COLO829 (cell line): ENCODE measurements at places on chromosomes 3 and 15.

GRCh38 chr3:145719114-145719513, 441.9 kb downstream of the PLOD2 start:
- DNase-seq = no peak

DNA sequence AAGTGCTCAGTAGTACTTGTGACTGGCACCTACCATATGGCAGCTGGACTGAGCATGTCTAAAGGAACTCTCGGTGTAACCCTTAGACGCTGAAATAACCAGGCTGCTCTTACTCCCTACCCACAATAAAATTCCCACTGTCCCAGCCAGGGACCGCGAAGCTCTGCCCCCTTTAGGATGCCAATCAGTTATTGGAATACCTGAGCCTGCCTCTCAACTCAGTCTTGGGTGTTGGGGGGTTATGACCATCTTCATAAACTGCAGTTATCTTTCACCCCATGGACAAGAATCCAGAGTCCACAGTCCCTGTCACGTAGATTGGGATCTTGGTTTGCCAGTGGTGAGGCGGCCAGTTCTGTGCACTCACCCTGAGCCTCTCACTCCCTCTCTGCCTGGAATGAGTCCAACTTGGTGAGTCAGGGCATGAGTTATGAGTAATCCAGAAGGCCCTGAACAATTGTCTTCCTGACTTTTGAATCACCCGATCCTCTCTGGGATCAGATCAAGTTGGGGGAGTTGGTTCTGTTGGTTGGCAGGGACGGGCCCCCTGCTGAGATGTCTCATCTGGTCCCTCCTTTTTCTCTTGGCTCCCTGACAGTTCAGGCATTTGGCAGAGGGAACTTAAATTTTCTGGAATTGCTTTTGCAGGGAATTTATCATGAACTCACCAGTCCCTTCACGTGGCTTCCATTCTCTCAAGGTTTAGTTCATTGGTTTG, 120.1 kb upstream of the UBE2E1 start:
- DNase-seq = peak; percentile 74

DNA sequence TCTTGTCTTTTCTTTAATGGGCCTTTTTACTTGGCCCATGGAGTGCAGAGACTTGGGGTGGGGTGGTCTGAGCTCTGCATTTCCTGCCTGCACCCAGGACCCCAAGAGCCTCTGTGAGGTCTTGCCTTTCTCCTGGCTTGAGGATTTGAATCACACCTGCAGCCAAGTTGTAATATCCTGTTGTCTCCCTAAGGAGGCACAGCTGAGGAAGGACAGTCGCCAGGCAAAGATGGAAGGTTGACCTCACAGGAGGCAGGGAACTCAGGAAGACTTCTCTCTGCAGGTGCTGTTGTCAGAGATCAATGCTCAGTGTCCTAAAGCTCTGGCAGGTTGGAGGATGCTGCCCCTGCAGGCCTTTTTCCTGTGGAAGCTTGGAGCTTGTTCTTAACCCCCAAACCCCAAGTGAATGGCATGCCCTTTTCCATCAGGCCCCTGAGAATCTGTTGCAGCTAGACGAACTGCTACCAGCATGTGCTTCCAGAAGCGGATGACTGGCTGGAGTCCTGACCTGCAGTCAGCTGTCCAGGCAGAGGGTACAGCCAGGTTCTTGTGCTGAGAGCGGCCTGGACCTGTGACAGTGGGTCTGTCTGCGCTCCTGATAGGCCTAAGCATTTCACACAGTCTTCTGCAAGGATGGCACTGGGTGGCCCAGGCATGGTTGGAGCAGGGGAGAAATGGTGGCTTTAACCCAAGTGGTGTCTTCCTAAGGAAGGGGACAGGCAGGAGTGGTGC, 120.0 kb downstream of the EEFSEC start:
- DNase-seq = no peak

DNA sequence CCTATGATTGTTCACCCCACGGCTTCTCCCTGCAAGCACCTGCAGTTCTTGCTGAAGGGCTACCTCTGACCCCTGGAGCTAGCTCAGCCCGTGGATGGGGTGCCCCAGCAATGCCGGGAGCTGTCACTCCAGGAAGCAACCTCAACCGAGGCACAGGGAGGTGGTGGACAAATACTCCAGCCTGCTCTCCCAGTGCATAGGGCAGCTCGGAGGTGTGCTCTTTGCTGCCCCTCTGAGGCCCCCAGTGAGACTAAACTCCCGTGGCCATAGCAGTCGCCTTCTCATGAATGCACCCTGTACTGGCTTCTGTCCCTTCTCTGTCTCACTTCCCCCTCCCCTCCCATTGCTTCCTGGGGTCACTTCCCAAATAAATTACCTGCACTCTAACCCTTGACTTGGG, 48.5 kb downstream of the LINGO1 start:
- no peak for DNase-seq

DNA sequence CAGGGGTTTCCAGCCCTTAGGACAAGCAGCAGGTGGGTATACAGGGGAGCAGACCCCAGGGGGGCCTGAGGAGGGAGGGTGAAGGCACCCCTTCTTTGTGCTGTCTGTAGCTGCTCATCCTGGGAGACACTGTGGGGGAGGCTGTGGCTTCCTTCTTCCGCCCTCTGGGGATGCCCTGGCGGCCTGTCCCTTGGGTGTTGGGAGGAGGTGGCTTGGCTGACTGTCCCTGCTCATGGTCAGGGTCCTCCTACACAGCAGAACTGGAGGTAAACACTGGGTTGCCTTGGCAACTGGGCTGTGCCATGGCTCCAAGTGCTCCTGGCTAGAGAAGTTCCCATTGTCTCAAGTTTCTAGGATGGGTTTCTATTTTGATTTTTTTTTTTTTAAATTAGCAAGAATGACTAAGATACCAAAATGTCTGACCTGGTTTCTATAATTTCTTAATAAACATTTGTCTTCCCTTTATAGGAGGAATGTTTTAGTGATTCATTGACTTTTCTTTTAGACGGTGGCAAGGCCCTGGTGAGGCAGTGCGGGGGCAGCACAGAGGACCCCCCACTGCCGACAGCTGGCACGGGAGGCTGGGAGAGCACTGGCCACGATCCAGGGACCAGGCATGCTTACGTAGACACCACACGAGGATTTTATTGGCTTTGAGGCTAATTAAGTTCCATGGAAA, 12.4 kb downstream of the KLF13 start:
- peak; percentile 16 for DNase-seq

DNA sequence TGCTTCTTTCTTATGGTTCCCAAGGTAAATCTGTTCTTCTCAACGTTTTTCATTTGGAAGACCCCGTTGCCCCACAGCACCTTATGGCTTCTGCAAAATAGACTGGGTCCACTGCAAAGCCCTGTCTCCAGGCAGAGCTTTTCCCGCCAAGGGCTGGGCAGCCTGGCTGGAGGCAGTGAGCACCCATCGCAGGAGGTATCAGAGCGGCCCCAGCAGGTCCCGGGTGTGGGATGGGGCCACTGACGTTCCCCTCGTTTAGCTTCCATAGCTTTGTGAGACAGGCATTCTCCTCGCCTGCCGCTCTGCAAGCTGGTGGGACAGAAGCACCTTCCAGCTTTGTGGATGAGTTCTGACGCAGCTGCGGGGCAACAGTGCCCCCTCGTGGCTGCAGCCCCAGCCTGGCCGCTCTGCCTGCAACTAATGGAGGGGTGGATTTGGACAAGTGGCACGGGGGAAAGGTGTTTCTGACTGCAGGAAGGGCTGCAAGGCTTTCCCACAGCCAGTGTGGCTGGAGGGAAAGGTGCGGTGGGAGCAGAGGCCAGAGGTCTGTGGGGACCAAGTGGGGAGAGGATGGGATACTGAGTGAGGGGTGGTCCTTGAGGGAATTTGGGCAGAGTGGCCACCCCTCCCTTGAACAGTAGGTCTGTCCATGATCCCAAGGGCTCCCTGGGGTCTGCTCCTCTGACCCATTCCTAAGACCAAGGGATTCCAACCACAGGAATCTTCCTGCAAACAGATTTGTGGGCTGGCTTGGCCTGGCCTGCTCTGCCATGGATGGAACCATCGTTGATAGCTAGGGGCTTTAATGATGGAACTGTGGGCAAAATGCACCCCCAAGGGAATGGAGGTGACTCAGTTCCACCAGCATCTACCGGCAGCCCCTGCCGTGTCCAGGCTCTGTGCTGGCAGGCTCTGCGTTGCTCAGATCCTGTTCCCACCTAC, 99.4 kb downstream of the FBLN2 start:
- DNase-seq = peak; percentile 74

GRCh38 chr3:57100046-57100695, 39.7 kb downstream of the SPATA12 start:
- peak; percentile 76 for DNase-seq

DNA sequence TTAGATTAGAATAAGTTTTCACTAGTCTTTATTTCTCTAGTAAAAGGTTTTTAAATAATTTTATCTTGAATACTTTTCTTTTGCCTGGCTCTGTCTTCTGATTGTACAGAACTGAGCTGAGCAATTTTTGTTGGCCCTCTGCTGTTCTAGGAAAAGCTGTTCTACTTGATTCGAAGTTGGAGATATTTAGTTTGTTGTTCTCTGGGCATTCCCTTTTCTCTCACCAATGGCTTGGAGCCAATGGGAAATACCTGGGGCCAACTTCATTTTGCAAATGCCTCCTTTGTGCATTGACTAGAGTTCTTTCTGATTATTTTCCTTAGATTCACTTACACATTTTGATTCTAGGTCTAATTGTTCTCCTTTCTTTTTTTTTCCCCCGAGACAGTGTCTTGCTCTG, 16.5 kb downstream of the ABHD5 start:
- no peak for DNase-seq

GRCh38 chr15:74977599-74977998, 17.8 kb upstream of the SCAMP5 start:
- no peak for DNase-seq

- no peak for DNase-seq
These were observed 5.6 kb downstream of the VGLL3 start for GRCh38 chr3:86985181-86985826.

GRCh38 chr3:37882711-37883110, 21.0 kb downstream of the CTDSPL start:
- no peak for DNase-seq

DNA sequence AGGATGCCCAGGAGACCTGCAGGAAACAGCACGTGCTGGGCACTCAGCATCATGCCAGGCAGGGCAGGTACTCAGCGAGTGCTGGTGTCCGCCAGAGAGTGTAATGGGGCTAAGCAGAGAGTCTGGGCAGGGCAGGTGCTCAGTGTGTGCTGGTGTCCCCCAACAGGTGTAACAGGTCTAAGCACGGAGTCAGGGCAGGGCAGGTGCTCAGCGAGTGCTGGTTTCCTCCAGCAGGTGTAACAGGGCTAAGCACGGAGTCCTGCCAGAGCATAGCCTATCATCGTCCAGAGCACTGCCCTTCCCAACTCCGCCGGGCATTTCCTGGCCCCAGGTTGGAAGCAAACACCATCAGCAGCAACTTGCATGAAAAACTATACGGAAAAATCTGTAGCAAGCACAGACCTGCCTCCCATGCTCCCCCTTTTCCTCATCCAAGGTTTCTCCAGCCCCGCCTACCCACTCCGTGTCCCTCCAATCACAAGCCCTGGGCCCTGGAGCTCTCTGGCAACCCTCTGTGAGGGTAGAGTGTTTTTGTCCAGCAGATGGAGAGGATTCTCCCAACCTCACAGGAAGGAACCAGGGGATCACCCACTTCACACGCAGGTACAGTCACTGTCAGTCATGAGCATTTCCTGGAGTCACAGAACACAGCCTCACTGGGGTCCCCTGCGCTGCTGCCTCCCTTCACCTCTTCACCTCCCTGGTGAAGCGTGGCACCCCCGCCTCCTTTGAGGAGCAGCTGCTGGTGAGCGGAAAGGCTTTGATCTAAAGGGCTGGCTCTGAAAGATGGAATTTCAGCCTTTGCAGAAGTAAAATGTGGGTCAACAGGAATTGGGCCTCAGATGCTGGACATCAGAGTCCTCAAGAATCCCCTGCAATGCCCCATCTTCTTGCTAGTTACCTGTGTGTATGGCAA, 302.5 kb downstream of the OCA2 start:
- DNase-seq = no peak

GRCh38 chr15:94460624-94461023, 229.3 kb downstream of the MCTP2 start:
- no peak for DNase-seq

- no peak for DNase-seq
These were observed 712.6 kb upstream of the GBE1 start for GRCh38 chr3:82473864-82474541.

GRCh38 chr15:53203454-53203853, 413.3 kb upstream of the ONECUT1 start:
- DNase-seq = no peak

DNA sequence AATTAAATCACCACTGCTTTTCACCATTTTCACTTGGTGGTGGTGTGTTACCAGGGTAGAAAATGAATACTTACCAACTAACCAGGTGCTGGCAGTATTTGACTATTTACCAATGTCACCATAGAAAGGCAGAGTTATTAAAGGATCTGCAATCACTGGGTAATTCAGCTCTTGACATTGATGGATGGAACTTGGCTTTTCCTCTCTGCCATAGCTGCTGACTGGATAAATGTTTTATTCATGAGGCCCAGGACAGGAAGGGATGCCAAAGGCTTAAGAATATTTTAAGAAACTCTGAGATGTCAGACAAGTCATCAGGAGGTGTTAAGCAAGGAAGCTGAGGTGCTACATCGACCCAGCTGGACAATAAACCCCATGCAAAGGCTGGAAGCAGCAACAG, 495.5 kb upstream of the CFAP20DC start:
- peak; percentile 46 for DNase-seq

DNA sequence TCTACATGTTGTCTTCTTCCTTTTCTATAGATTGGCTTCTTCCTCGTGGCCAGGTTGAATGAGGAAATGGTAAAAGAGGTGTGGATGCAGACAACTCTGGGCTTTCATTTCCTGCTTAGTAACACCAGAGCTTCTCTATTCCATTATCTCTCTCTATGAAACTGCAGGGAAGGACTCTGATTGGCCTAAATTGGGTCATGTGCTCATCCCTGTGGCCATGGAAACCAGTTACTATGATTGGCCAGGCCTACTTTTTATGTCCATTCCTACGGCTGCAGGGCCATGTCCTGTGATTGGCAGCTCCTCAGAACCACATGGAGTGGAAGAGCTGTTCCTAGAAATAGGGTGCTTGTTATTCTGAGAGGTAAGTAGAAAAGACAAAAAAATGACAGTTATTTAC, 486.9 kb upstream of the ADAMTS9 start:
- DNase-seq = no peak

GRCh38 chr3:24254649-24255048, 240.0 kb downstream of the THRB start:
- DNase-seq = peak; percentile 2

- peak; percentile 44 for DNase-seq
These were observed 9.2 kb upstream of the GATM start for GRCh38 chr15:45387380-45388007.

- DNase-seq = no peak
These were observed 35.4 kb downstream of the EPHB3 start for GRCh38 chr3:184596886-184597575.
